Colonic mucosa (tissue), 4 donors: ENCODE measurements at places on chromosomes 7 and 10. TPM values are rescaled to one million over a fixed set of nuclear protein-coding genes. Genes with fewer than 3 reads are reported as not detected.

GPR141 gene
- total RNA-seq, result 0.40 TPM

CCL26 gene
- 0.91 TPM for total RNA-seq

CFAP70 gene
- 0.72 TPM for total RNA-seq

PDK4 gene
- total RNA-seq, result 27.6 TPM

NPFFR1 gene
- total RNA-seq, result 0.08 TPM

SEC61A2 gene
- 4.6 TPM for total RNA-seq

SPAG6 gene
- not detected for total RNA-seq

LAMB4 gene
- 0.27 TPM for total RNA-seq

RNF32 gene
- 2.0 TPM for total RNA-seq

UCMA gene
- total RNA-seq, result not detected

DNA sequence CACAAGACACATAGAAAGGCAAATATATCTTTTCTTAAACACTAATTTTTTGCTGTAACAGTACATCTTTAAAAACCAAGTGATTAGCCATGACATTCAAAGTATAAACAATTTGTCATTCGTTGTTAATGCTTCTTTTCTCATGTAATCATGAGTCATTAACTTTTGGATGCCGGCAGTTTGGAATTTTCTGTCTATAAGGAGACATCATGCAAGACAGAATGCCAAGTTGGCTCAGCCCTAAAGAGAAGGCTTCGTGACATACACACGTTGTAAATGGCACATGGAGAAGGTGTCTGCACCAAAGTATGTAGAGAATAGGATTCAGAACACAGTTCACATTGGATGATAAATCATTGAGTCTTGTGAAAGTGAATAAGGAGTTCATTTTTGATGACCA, 35.9 kb downstream of the CCDC3 start:
- no peak overlapping the region for H3K4me3 ChIP-seq
- H3K27me3 ChIP-seq, result no peaks in the 10 kb centered on the region
- H3K36me3 ChIP-seq, result no peaks in the 10 kb centered on the region
- no peak for DNase-seq

- H3K4me3 ChIP-seq, result no peak overlapping the region
- no peaks in the 10 kb centered on the region for H3K36me3 ChIP-seq
- no peak overlapping the region for H3K27ac ChIP-seq
- H3K27me3 ChIP-seq, result no peaks in the 10 kb centered on the region
- H3K4me1 ChIP-seq, result no peaks in the 10 kb centered on the region
Observed at GRCh38 chr10:33395201-33395600, 60.7 kb upstream of the NRP1 start.

DNA sequence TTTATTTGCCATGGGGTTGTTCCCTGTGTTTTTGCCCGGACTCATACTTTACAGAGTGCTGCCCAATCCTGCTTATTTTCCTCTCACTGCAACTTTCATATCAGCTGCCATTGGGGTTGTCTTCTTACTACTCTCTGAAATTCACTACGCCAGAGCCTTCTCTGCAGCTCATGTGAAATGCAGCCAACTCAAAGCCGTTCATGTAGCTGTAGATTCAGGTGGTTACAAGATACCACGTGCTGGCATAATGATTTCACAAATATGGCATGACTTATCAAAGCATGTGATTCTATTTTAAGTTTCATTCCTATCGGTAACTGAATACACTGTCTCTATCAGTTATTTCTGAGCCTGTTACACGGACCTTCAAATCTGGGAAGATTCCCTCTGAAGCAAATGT, 130.3 kb upstream of the WNT16 start:
- H3K4me3 ChIP-seq, result no peak overlapping the region
- no peak overlapping the region for H3K27ac ChIP-seq
- H3K27me3 ChIP-seq, result no peaks in the 10 kb centered on the region
- DNase-seq, result no peak

GRCh38 chr10:97066877-97067555, 118.7 kb downstream of the SLIT1 start:
- H3K27me3 ChIP-seq, result no peaks in the 10 kb centered on the region
- no peak overlapping the region for H3K27ac ChIP-seq
- H3K36me3 ChIP-seq, result no peaks in the 10 kb centered on the region
- no peak for DNase-seq
- no peak overlapping the region for H3K4me3 ChIP-seq

GRCh38 chr10:79066411-79067240, 2.1 kb upstream of the ZMIZ1 start:
- H3K4me1 ChIP-seq, result peaks cover 6% of the 10 kb centered on the region
- no peaks in the 10 kb centered on the region for H3K27me3 ChIP-seq
- peak; percentile 69 for DNase-seq
- peak overlapping the region; percentile 79 for H3K4me3 ChIP-seq

- H3K36me3 ChIP-seq, result no peaks in the 10 kb centered on the region
- no peak overlapping the region for H3K27ac ChIP-seq
- H3K4me1 ChIP-seq, result no peaks in the 10 kb centered on the region
- no peak overlapping the region for H3K4me3 ChIP-seq
- H3K27me3 ChIP-seq, result no peaks in the 10 kb centered on the region
Observed at GRCh38 chr10:125783408-125783807, 7.8 kb upstream of the MMP21 start.

- H3K4me1 ChIP-seq, result no peaks in the 10 kb centered on the region
- no peaks in the 10 kb centered on the region for H3K36me3 ChIP-seq
- DNase-seq, result no peak
- no peak overlapping the region for H3K4me3 ChIP-seq
- H3K27me3 ChIP-seq, result no peaks in the 10 kb centered on the region
Observed at GRCh38 chr7:126608339-126608776, 644.4 kb downstream of the GRM8 start.

DNA sequence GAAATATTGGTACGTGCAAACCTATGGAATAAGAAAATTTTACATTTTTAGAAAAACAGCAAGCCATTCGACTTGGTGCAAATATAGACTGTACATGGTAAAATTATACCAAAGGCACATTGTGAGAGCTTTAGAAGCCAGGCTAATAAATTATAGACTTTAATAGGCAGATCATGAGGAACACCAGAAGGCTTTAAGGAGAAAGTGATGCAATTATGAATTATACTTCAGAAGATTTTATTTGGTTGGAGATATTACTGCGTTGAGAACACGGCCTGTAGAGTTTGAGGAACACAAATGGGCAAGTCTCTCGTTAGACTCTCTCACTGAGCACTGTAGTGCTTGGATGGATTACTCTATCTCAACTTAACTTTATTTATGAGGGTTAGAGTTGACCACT, 141.7 kb downstream of the MACC1 start:
- DNase-seq, result no peak
- H3K4me1 ChIP-seq, result no peaks in the 10 kb centered on the region
- H3K4me3 ChIP-seq, result no peak overlapping the region
- H3K27ac ChIP-seq, result no peak overlapping the region
- H3K27me3 ChIP-seq, result no peaks in the 10 kb centered on the region

- H3K4me3 ChIP-seq, result no peak overlapping the region
- H3K4me1 ChIP-seq, result no peaks in the 10 kb centered on the region
- H3K27me3 ChIP-seq, result no peaks in the 10 kb centered on the region
- DNase-seq, result no peak
- H3K36me3 ChIP-seq, result no peaks in the 10 kb centered on the region
Observed at GRCh38 chr7:138607216-138608126, 93.7 kb downstream of the SVOPL start.

DNA sequence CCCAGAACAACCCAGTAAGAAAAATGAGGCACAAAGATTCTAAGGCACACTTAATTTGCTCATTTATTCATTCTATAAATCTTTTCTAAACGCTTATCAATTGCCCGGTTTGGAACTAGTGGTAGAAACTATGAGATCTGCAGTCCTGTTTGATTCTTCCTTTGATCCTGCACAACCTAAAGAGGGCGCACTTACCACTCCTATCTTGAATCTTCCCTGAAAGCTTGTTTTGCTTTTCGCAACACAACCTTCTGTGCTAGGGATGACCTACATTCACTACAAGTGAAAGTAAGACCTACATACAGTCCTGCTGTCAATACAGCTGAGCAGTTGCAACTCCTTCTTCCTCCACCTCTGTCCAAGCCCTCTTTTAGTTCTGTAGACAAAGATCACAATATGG, 12.6 kb upstream of the ARL4A start:
- no peaks in the 10 kb centered on the region for H3K36me3 ChIP-seq
- no peaks in the 10 kb centered on the region for H3K4me1 ChIP-seq
- no peak overlapping the region for H3K4me3 ChIP-seq

DNA sequence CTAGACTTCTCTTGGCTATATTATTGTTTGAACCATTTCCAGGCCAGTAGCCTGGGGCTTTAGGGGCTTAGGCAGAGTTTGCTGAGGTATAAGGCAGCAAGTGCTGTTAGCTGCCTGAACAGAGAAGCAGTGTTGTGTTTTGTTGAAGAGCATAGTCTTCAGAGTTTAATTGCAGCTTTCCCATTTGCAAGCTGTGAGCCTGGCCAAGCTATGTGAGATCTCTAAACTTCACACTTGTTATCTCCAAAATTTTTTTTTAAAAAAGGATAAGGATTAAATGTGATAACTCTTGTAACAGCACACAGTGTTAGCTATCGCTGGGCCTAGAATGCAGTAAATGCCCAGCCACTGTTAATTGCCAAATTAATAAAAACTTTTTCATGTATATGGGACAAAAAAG, 782.4 kb downstream of the REEP3 start:
- H3K27ac ChIP-seq, result no peak overlapping the region
- no peaks in the 10 kb centered on the region for H3K4me1 ChIP-seq
- H3K27me3 ChIP-seq, result no peaks in the 10 kb centered on the region
- no peak for DNase-seq
- H3K36me3 ChIP-seq, result no peaks in the 10 kb centered on the region

DNA sequence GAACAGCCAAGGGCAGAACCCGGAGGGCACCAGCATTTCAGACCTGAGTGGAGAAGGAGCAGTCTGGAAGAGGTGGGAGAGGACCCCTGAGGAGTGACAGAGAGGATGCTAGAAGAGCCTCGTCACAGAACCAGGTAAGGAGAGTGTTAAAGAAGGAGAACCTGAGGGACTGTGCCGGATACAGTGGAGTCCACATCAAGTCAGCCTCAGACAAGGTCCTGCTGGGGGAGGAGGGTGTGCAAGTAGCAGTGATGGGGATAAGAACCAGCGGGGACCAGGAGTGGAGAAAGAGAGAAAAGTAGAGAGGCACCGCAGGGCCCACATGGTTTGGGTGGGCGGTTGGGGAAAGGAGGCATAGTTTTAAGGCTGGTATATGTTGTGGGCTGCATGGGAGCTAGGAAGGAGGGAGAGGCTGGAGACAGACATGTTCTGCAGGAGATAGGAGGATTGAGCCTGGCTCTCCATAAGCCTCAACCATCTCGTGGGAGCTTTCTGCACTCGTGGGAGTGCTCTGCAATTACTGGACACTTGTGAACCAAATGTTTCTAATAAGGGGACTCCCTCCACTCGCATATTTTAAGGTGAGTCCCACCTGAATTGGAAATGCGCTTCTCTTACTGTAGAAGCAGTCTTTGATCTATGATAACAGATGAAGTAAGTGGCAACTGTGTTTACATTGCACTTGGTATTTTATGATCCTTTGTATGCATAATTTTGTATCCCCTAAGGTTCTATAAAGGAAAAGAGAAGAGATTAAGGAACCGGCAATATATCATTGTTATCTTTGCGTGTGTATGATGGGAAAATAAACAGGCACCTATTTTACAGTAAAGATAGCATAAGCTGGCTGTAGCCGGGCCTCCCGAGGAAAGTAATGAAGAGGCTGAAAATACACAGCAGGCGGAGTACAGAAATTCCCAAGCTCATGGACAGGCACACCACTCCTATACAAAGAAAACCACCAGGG, 154.8 kb downstream of the ADAM12 start:
- H3K4me1 ChIP-seq, result no peaks in the 10 kb centered on the region
- H3K27me3 ChIP-seq, result no peaks in the 10 kb centered on the region
- no peak overlapping the region for H3K4me3 ChIP-seq
- no peaks in the 10 kb centered on the region for H3K36me3 ChIP-seq

GRCh38 chr7:155882596-155882995, 70.3 kb upstream of the SHH start:
- H3K27ac ChIP-seq, result no peak overlapping the region
- no peaks in the 10 kb centered on the region for H3K27me3 ChIP-seq
- no peak overlapping the region for H3K4me3 ChIP-seq

GRCh38 chr10:116756277-116756676, 13.9 kb upstream of the HSPA12A start:
- no peak overlapping the region for H3K4me3 ChIP-seq
- H3K27me3 ChIP-seq, result no peaks in the 10 kb centered on the region
- no peak for DNase-seq
- H3K4me1 ChIP-seq, result no peaks in the 10 kb centered on the region

- H3K27ac ChIP-seq, result no peak overlapping the region
- H3K36me3 ChIP-seq, result peaks cover 3% of the 10 kb centered on the region
- no peak for DNase-seq
- H3K4me3 ChIP-seq, result no peak overlapping the region
- H3K27me3 ChIP-seq, result no peaks in the 10 kb centered on the region
Observed at GRCh38 chr10:119113751-119114732, 10.1 kb downstream of the DENND10 start.

GRCh38 chr7:37385787-37386186, 62.9 kb downstream of the ELMO1 start:
- DNase-seq, result no peak
- H3K4me3 ChIP-seq, result no peak overlapping the region
- H3K27me3 ChIP-seq, result no peaks in the 10 kb centered on the region
- H3K36me3 ChIP-seq, result no peaks in the 10 kb centered on the region
- H3K27ac ChIP-seq, result no peak overlapping the region

GRCh38 chr10:24556750-24557742, 166.6 kb downstream of the ARHGAP21 start:
- peak; percentile 35 for DNase-seq
- no peak overlapping the region for H3K27ac ChIP-seq
- H3K36me3 ChIP-seq, result no peaks in the 10 kb centered on the region
- H3K27me3 ChIP-seq, result no peaks in the 10 kb centered on the region
- H3K4me3 ChIP-seq, result no peak overlapping the region

- no peak for DNase-seq
- no peaks in the 10 kb centered on the region for H3K27me3 ChIP-seq
- H3K4me1 ChIP-seq, result no peaks in the 10 kb centered on the region
- no peak overlapping the region for H3K27ac ChIP-seq
- H3K36me3 ChIP-seq, result no peaks in the 10 kb centered on the region
- no peak overlapping the region for H3K4me3 ChIP-seq
Observed at GRCh38 chr7:46294381-46294780, 373.3 kb upstream of the IGFBP3 start.

DNA sequence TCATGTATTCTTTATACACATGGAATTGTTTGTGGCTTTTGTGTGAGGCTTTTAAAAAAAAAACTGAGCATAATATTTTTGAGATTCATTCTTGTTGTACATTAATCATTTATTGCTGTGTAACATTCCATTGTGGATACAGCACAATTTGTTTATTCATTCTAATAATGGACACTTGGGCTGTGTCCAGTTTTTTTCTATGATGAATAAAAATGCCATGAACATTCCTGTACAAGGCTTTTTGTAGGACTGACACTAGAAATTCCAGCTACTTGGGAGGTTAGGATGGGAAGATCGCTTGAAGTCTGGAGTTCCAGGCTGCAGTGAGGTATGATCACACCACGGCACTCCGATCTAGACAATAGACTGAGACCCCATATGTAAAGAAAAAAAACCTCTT, 254.3 kb upstream of the CACNA2D1 start:
- H3K4me3 ChIP-seq, result no peak overlapping the region
- H3K4me1 ChIP-seq, result no peaks in the 10 kb centered on the region
- no peaks in the 10 kb centered on the region for H3K27me3 ChIP-seq
- no peaks in the 10 kb centered on the region for H3K36me3 ChIP-seq
- DNase-seq, result no peak

GRCh38 chr10:34702093-34702937, 112.8 kb downstream of the PARD3 start:
- H3K27me3 ChIP-seq, result no peaks in the 10 kb centered on the region
- no peak overlapping the region for H3K27ac ChIP-seq
- no peaks in the 10 kb centered on the region for H3K4me1 ChIP-seq
- DNase-seq, result no peak

GRCh38 chr7:23893942-23894891, 184.2 kb downstream of the STK31 start:
- H3K4me1 ChIP-seq, result no peaks in the 10 kb centered on the region
- H3K4me3 ChIP-seq, result no peak overlapping the region
- H3K27me3 ChIP-seq, result no peaks in the 10 kb centered on the region
- H3K27ac ChIP-seq, result no peak overlapping the region
